Smooth muscle cell of the coronary artery (primary cell): ENCODE measurements at places on chromosomes 6 and 20. TPM values are rescaled to one million over a fixed set of nuclear protein-coding genes. Genes with fewer than 3 reads are reported as not detected.

The PTCRA gene
- 0.53 TPM in 1 of 2 replicates, not detected in the other for total RNA-seq

The NEU1 gene
- 54.9 and 72.8 TPM in 2 replicates for total RNA-seq

The HAO1 gene
- total RNA-seq: not detected in 2 replicates

The SLC25A27 gene
- 0.75 and 17.0 TPM in 2 replicates for total RNA-seq

The PACSIN1 gene
- total RNA-seq: not detected in 2 replicates

The ASIP gene
- not detected in 2 replicates for total RNA-seq

The LGSN gene
- total RNA-seq: not detected in 2 replicates

The PPIL1 gene
- total RNA-seq: 5.7 and 26.2 TPM in 2 replicates

The TFAP2A gene
- 0.23 and 1.1 TPM in 2 replicates for total RNA-seq

The OR2B6 gene
- total RNA-seq: not detected in 2 replicates

The SIGLEC1 gene
- total RNA-seq: not detected in 2 replicates

The MLN gene
- total RNA-seq: not detected in 2 replicates

The PDE10A gene
- total RNA-seq: 1.9 and 13.0 TPM in 2 replicates

The SPATA25 gene
- 0.12 and 0.60 TPM in 2 replicates for total RNA-seq

The ULBP2 gene
- total RNA-seq: 1.9 and 7.7 TPM in 2 replicates

The FAM83C gene
- total RNA-seq: not detected in 2 replicates

The SHLD1 gene
- 1.3 and 2.0 TPM in 2 replicates for total RNA-seq

The RBPJL gene
- total RNA-seq: not detected in 2 replicates

The PTK7 gene
- total RNA-seq: 78.5 and 225 TPM in 2 replicates

The MYL9 gene
- 5.6 and 13.4 TPM in 2 replicates for total RNA-seq

The SALL4 gene
- 0.12 and 0.15 TPM in 2 replicates for total RNA-seq

The ADGRG6 gene
- 0.75 and 1.3 TPM in 2 replicates for total RNA-seq

The FHL5 gene
- not detected in 2 replicates for total RNA-seq

The R3HDML gene
- total RNA-seq: not detected in 2 replicates

The PTPRT gene
- total RNA-seq: not detected in 2 replicates

The IL20RA gene
- total RNA-seq: 0.12 TPM in 1 of 2 replicates, not detected in the other

The PPP1R16B gene
- total RNA-seq: 0.12 and 0.23 TPM in 2 replicates

The CENPB gene
- 103 and 147 TPM in 2 replicates for total RNA-seq

The NKAIN4 gene
- 0.15 TPM in 1 of 2 replicates, not detected in the other for total RNA-seq

The ZBTB46 gene
- 4.8 and 5.6 TPM in 2 replicates for total RNA-seq
